M059J (cell line): ENCODE measurements at places on chromosomes 5 and 9.
A peak's percentile ranks its signal among the peaks of the same experiment; 100 is the strongest.

- DNase-seq, result peak; percentile 92
Observed at GRCh38 chr9:78986446-78986845, 585.3 kb upstream of the TLE4 start.

- DNase-seq, result no peak
Observed at GRCh38 chr5:79111960-79112702, 522 bp downstream of the BHMT start.

DNA sequence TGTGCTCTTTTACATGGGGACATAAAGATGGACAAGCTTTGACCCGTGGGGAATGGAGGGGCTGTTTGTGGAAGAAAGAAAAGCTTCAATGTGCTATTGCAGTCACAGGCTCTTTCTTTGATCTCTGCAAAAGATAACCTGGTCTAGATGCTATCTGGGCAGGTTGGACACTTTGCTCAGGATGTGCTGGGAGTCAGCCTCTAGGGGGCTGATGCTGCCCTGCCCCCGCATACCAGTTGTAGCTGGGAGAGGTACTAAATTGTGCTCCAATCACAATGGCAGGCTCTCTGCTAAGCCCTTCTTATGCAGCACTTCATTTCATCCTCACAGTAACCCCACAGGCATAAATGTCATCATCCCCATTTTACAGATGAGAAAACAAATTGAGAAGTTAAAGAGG, 67.2 kb downstream of the PSD2 start:
- no peak for DNase-seq

GRCh38 chr5:149957855-149958254, 2.7 kb upstream of the SLC26A2 start:
- DNase-seq, result peak; percentile 98

DNA sequence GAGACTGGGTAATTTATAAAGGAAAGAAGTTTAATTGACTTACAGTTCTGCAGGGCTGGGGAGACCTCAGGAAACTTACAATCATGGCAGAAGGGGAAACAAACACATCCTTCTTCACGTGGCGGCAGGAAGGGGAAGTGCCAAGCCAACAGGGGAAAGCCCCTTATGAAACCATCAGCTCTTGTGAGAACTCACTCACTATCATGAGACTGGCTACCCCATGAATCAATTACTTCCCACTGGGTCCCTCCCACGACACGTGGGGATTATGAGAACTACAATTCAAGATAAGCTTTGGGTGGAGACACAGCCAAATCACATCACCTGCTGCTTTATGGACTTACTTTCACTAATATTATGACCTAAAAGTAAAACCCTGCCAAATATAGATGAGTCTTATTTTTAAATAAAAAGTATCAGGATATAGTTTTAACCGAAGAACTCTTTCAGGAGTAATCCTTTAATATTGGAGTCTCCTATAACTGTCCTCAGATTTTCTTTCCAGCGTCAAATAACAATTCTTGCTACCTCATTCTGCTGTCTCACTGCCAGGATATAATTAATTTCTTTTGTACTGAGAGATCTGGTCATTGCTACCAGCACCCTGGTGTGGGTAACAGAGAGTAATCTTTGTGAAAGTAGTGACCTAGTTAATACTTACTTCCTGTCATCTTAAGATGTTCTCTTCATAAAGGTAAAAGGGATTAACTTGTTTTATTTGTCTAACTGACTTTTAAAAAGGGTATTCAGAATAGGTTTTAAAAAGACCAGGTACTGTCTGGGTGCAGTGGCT, 68.6 kb downstream of the NLN start:
- no peak for DNase-seq
